ENCODE measurements at places on chromosomes 2 and 18.

- DNase-seq, result no peak
Measured at GRCh38 chr2:143001501-143001900, 124.0 kb downstream of the KYNU start.

- DNase-seq, result no peak
Measured at GRCh38 chr2:40964509-40965250, 512.8 kb upstream of the SLC8A1 start.

DNA sequence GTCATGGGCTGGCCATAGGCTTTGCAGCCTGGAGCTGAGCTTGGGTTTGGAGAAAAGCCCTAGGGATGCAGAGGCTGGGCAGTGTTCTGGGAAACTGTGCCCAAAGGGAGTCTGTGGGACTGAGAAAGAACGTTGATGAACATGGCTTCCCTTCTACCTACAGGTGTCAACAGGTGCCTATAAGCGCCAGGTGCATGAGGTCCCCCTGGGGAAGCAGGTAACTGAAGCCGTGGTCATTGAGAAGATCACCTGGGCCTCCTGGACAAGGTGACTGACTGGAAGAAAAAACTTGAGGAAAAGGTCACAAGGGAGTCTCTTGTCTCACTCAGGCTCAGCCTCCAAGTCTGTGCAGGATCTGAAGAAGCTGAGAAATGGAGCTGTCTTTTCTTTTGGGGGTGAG lies 83.4 kb downstream of the RTN4 start:
- DNase-seq, result no peak

- no peak for DNase-seq
Measured at GRCh38 chr2:65765376-65765775, 333.0 kb upstream of the SPRED2 start.

GRCh38 chr2:229660951-229661350 lies 53.4 kb downstream of the DNER start:
- no peak for DNase-seq

- DNase-seq, result no peak
Measured at GRCh38 chr2:127584516-127585033, 49.1 kb downstream of the MYO7B start.

DNA sequence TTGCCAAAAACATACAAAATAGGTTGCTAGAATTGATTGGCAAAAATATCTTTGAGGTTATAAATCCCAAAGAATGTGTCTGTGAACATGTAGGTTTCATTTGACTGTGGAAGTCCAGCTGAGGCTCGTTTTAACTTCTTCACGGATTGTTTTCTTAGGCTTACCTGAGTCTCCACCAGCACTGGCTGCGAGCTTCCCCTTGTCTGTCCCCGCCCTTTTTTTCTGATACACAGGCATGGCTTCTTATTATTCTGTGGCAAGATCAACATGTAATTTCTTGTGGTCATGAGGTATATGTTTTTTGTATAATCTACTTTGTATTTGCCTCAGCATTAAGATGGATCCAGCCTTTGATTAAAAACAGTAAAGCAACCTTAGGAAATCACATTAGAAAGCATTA lies 7.2 kb upstream of the SLC40A1 start:
- no peak for DNase-seq

DNA sequence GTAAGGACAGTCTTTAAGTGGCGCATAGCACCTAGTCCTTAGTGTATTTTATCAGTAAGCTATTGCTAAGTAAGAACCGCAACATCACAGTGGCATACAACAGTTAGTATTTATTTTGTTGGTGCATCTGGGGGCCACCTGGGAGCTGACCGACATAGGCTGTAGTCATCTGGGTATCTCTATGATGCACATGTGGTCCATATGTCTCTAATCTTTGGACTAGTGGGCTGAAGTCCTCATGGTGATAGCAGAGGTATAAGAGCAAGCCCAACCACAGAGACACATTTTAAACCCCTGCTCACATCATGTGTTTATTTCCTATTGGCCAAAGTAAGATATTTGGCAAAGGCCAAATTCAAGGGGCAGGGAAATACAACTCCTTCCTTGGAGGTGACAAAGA lies 2.9 kb downstream of the CAMKMT start:
- no peak for DNase-seq

GRCh38 chr2:12488352-12489318 lies 228.1 kb upstream of the TRIB2 start:
- no peak for DNase-seq

GRCh38 chr2:219638948-219639755 lies 11.7 kb downstream of the SLC4A3 start:
- DNase-seq, result no peak

GRCh38 chr18:67733088-67733487 lies 216.6 kb upstream of the DSEL start:
- no peak for DNase-seq

GRCh38 chr18:55763298-55763697 lies 175.3 kb upstream of the TCF4 start:
- no peak for DNase-seq

- DNase-seq, result no peak
Measured at GRCh38 chr2:47508641-47509040, 105.7 kb downstream of the MSH2 start.

- DNase-seq, result no peak
Measured at GRCh38 chr2:24454294-24454693, 36.8 kb upstream of the NCOA1 start.

- no peak for DNase-seq
Measured at GRCh38 chr2:222427646-222428301, 3.4 kb downstream of the SGPP2 start.

GRCh38 chr2:20362701-20363435 lies 12.2 kb upstream of the PUM2 start:
- no peak for DNase-seq

- DNase-seq, result no peak
Measured at GRCh38 chr2:123380370-123380935, 644.6 kb upstream of the CNTNAP5 start.

- DNase-seq, result no peak
Measured at GRCh38 chr2:173249661-173250641, 104.7 kb upstream of the CDCA7 start.

- DNase-seq, result no peak
Measured at GRCh38 chr18:59429608-59430007, 70.5 kb upstream of the LMAN1 start.

All from stimulated activated CD8-positive, alpha-beta memory T cell treated with anti-CD3 and anti-CD28 coated beads, Interleukin-15, amount 100 ng/mL, for 24 hours (primary cell).